ENCODE measurements at places on chromosomes 7 and 10.

GRCh38 chr7:80883154-80884025 lies 35.5 kb downstream of the SEMA3C start:
- DNase-seq, result no peak

DNA sequence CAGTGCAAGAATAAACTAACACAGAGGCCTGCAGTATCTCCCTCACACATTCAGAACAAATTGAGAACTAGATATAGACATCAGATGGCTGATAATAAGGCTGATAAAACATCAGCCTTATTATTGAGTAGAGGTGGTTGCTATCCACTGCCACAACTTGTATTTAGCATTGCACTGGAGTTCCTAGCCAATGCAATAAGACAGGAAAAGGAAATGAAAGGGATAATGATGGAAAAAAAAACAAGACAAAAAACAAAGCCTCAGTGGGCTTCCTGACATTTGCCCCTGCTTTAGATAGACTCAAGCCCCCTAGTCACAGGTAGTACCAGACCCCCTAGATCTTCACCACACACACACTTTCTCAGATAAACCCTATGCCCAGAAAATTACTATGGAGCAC lies 33.2 kb upstream of the ELN start:
- DNase-seq, result no peak

DNA sequence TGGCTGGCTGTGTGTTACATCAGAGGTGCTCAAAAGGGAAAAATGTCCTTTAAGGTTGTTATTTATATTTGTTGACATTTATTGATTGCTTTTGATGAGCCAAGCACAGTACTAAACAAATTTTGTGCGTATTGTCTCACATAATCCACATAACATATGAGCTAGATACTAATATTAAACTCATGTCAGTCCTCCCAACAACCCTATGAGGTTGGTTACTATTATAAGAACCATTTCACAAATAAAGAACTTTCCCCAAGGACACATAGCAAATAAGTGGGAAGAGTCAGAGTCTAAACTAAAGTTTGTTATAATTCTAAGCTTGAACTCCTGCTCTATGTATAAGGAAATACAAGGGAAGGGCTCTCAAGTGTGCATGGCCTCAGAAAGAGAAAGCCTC lies 35.6 kb upstream of the OTUD1 start:
- DNase-seq, result no peak

DNA sequence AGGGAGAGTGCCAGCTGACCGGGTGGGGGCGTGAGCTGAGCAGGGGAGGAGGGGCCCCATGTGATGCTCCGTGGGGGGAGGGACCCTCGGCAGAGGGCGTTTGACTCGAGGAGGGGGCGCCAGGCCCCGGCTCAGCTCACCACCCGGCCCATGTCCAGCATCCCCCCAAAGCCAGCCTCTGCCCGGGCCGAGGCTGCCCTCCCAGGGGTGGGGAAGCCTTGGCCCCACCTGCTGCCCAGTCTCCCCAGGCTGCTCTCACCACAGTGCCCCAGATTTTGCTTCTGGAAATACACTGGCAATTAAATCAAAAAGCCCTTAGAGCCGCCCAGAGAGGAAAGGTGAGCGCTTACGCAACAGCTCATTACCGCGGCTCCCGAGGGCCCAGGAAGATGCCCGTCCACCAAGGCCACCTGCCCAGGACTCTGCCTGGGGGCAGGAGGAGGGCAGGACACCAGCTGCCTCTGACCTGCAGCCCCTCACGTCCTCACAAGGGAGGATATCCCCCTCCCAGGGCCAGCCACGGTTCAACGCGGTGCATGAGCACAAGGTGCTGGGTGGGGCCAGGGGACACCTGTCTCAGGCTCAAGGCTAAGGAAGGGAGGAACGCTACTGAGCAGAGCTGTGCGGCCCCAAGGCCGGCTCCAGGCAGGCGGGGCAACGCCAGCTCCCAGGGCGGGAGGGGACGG lies 70.0 kb upstream of the INPP5A start:
- no peak for DNase-seq

GRCh38 chr10:52056291-52056690 lies 257.8 kb upstream of the DKK1 start:
- no peak for DNase-seq

- no peak for DNase-seq
Measured at GRCh38 chr10:32149252-32149955, 93.2 kb upstream of the KIF5B start.
